Lower lobe of right lung (tissue), 2 donors: ENCODE measurements at places on chromosomes 12 and 14.
A peak's percentile ranks its signal among the peaks of the same experiment; 100 is the strongest.

- DNase-seq = no peak
Measured at GRCh38 chr14:75175677-75176141, 703 bp downstream of the TMED10 start.

DNA sequence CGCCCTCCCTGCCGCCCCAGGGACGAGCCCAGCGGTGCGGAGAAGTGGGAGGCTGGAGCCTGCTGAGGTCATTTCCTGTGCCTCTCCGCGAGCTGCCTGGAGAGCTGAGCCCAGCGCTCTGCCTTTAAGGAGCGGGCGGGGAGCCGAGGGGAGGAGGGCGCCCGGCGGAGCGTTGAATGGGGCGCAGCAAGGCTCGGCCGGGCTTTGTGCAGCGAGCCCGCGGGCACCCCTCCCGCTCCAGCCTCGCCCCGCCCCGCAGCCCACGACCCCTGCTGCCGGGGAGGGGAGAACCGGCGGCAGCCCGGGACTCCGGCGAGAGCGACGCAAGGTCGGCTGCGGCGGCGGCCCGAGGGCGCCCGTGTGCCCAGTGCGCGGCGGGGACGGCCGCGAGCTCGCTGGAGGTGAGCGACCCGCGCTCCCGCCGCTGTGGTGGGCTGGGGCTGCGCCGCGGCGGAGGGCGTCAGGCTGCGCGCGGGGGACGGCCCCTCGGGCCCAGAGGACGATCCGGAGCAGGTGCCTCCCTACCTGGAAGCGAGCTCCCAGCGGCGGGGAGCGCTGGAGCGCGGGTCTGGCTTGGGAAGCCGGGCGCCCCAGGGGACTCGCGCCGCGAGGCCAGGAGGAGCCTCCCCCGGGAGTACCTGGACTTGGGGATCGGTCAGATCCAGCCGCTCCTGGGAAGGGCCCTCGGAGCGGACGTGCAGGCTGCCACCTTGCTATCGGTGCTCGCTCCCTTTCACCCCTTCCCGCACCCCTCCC lies at the start of gene PLEKHH1:
Gene PLEKHH1, plus strand, starts transcription at position 293 of the 756 bp plus-strand sequence. CDS start 8,578 bp downstream, outside the sequence.
- peak; percentile 85 for DNase-seq

DNA sequence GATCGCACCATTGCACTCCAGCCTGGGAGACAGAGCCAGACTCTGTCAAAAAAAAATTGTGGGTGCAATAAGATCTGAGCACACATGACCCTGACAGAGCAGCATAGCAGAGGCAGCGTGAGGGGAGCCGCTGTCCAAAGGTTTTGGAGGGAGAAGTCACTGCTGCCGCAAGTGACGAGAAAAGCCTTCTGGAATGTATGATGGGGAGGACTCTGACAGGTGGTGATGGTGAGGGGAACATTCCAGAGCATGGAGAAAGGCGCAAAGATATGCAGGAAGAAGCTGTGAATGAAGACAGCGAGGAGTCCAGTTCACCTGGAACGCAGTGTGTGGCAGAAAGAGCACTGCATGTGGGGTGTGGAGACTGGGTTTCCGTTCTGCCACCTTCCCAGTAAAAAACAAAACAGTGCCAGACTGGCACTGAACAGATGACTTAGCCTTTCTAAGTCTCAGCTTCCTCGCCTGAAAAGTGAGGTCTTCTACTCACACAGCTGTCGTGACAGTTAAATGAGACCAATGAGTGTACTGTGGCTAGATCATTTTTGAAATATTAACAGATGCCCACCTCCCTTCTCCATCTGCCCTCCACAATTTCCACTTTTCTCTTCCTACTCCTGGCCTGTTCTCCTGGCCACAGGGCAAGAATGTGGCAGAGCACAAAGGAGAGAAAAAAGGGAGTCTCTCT lies 53.4 kb upstream of the PTHLH start:
- DNase-seq = no peak

DNA sequence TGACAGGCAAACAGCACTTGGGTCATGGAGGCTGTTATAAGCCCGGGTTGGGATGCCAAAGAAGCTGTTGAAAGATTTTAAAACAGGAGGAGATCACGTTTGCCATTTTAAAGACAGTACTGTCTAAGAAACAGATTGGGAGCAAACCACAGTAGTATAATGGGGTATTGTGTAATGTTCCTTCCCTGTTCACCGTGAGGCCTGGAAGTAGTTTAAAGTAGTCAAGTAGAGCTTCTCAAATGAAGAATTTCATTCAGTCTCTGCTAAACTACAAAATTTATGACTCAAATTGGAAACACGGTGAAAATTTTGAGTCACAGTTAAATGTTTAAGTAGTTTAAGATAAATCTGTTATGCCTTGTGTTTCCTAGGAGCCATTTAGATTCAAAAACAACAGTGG lies 35.8 kb downstream of the ATP2A2 start:
- no peak for DNase-seq

DNA sequence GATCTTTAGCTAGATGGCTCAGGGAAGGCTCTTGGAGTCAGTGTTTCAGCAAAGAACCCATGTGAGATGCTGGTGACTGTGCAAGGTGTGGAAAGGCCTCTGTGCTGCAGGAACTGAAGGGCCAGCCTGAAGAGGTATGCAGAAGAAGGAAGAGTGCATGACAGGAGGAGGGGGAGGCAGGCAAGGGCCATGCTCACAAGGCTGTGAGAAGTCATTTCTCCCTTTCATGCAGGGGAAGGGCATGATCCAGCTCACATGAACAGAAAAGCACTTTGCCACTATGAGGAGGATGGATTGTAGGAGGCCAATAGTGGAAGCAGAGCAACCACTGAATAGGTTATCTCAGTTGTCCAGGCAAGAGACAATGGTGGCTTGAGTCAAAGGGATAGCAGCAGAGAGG lies 83.7 kb downstream of the SSPN start:
- no peak for DNase-seq

GRCh38 chr12:17588968-17589367 lies 501.0 kb downstream of the RERGL start:
- no peak for DNase-seq

- no peak for DNase-seq
Measured at GRCh38 chr14:104441275-104442106, 138.1 kb upstream of the C14orf180 start.

- DNase-seq = no peak
Measured at GRCh38 chr14:63725786-63726460, 1.9 kb downstream of the SGPP1 start.

GRCh38 chr12:18589316-18589715 lies 148.5 kb downstream of the PLCZ1 start:
- DNase-seq = no peak

DNA sequence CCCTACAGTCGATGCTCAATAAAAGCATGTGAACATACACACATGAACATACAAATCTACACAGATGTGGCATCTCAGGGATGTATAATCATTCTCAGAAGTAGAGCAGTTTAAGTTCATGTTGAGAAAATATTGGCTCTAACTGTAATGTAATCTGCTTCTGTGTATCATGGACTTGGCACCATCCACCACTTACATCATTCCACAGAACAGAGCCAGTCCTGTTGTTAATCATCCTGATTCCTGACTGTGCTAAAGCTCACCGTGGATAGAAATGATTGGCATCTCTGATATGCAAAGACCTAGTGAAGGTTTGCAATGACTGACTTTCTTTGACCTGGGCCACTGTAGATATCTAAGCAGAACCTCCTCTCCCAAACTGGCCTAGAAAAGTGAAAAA lies 1141.3 kb downstream of the BCL11B start:
- DNase-seq = no peak

DNA sequence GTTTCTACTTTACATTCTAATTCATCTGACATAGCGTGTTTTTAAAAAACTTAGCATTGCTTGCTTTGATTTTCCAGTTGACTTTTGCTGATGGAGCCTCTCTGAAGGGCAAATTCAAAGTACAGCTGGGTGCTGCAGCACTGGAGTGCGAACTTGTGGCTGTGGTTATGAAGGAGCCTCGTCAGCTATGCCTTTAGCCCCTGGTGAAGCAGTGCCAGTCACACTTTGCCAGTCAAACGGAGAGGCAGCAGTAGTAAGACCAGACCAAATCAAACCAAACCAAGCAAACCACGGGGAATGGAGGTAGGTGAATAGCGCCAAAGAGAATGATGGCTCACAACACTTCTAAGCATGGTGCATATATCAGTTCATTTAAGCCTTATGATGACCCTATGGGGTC lies 15.1 kb upstream of the SLC38A2 start:
- DNase-seq = no peak

GRCh38 chr12:98296462-98297079 lies 218.8 kb upstream of the TMPO start:
- no peak for DNase-seq

- DNase-seq = no peak
Measured at GRCh38 chr12:25816637-25817036, 141.8 kb upstream of the RASSF8 start.
